ENCODE measurements at places on chromosomes 11 and 22.

DNA sequence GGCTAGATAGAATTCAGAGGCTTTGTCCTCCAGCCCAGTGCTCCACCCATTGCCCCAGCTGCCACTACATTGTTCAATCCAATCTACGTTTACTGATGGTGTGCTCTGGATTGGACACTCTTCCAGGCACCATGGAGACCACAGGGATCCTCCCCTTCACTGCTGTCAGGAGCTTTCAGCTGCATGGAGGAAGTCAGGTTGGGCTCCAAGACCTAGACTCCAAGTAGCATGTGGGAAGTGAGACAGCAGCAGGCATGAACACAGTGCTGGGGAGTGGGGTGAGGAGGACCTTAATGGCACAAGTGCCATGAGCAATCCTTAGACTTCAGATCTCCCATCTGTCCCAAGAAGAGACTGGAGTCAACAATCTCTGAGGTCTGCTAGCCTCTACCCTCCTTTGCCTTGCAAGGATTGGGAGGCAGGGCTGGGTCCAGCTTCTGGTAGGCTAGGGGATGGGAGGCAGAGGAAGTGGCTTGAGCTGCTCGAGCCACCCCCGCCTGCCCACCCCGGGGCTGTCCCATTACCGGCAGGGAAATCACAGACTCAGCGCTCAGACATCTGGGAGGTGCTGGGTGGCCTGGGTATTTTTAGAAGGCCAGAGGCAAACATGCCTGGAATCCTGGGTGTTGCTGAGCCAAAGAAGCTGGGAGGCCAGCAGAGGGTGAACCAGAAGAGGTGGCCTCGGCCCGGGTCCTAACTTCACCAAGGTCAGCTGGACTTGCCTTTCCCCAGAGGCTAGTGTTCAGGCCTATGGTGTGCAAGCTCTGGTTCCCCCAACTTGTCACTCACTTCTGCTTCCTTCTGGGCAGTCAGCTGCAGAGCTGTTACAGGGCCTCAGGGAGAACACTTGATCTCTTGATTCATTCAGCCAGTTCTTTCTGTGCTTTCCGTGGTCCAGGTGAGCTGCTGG is 15.2 kb upstream of the FCHSD2 start:
- no peak for DNase-seq

GRCh38 chr11:125987066-125987641 is 41.3 kb downstream of the VSIG10L2 start:
- no peak for DNase-seq

DNA sequence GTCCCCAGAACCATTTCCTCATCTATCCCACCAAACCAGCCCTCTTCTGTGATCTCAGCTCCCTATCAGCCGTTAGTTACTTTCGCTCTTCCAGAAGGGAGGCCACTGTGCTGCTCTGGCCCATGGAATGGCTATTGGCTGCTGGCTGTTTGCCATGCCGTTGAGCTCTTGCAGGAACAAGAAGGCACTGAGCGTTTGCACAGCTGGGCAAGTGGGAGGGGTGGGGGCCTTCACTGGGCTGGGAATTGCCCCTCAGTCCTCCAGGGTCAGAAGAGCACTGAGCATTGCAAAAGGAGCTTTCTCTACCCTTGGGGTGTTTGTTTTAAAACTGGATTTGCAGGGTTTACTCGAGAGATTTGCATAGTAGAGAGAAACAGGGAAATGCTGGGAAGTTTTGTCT is 129.0 kb upstream of the PARVA start:
- no peak for DNase-seq

DNA sequence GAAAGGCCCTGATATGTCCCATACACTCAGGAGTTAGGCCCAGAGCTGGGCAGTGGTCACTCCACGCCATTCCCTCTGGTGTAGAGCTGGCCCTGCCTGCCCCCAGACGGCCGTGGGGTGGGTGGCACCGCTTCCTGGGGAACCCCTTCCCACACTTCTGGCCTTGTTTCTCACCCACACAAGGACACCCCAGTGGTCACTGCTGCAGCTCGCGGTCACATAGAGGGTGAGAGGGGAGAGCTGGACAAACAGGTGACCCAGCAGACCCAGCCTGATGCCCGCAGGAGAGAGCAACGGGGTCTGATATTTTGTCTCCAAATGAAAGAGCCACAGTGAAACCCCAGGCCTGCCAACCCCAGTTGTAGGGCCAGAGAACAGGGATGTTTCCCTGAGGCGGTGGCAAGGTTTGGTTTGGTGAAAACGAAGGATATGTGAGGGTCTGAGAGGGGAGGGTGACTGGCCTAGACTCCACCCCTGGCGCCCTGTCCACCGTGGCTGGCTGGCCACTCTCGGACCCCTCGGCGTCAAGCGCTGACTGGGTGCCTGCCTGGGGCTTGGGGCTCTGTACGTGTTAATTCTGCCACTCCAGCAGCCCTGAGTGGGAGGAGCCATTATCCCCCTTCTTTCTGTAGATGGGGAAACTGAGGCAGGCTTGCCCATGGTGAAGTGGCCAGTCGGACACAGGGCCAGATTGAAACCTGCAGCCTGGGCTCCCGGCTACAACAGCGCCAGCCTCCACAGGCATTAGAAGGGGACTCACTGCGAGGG is 71.0 kb upstream of the PPARA start:
- no peak for DNase-seq

DNA sequence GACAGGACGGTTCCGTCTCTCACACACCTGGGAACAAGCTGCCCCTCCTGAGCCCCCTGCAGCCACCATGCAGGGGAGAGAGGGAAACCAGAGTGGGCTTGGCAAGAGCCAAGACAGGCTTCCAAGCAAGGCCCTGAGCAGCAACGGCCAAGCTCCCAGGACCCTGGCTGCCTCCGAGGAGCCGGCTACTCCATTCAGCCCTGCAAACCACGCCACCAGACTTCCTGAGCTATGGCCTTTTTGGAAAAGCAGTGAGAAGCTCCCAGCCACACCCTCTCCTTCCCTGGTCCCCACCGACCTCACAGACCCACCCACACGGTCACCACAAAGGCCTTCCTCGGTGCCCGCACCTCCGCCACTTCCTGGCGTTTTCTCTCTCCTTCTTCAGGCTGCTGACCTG is 479.0 kb downstream of the BRD1 start:
- DNase-seq: no peak

GRCh38 chr11:64268893-64269539 is 15.4 kb downstream of the BAD start:
- no peak for DNase-seq

- no peak for DNase-seq
These were observed 118.8 kb downstream of the DBX1 start for GRCh38 chr11:20041499-20041898.

DNA sequence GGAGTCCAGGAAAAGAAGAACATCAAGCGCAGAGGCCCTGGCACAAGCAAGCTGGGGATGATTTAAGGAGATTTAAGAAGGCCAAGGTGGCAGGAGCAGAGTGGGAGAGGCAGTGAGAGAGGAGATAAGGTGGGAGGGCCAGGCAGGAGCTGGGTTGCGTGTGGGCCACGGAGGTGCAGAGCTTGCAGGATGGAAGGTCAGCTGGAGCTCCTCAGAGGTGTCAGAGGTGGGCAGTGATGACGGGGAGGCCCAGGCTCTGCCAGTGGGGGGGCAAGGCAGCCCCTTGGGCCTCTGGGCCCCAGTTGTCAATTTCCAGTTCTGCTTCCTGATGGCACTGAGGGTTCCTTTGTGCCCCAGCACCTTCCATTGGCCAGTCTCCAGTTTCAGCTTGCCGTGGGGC is 6.5 kb downstream of the FRMD8 start:
- DNase-seq: no peak

DNA sequence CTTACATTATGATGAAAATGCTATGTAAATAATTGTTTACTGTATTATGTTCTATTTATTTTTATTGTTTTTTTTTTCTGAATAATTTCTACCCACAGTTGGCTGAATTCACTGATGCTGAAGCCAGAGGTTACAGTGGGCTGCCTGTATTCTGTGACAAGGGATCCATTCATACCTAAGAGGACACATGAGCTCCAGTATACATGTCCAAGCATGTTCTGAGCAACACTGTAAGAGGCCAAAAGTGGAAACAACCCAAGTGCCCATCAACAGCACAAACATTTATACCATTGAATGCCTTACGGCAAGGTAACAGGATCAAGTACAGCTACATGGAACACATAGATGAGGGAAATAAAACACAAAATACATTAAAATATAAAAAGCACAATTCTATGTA is 1.4 kb upstream of the SRSF8 start:
- DNase-seq: no peak

DNA sequence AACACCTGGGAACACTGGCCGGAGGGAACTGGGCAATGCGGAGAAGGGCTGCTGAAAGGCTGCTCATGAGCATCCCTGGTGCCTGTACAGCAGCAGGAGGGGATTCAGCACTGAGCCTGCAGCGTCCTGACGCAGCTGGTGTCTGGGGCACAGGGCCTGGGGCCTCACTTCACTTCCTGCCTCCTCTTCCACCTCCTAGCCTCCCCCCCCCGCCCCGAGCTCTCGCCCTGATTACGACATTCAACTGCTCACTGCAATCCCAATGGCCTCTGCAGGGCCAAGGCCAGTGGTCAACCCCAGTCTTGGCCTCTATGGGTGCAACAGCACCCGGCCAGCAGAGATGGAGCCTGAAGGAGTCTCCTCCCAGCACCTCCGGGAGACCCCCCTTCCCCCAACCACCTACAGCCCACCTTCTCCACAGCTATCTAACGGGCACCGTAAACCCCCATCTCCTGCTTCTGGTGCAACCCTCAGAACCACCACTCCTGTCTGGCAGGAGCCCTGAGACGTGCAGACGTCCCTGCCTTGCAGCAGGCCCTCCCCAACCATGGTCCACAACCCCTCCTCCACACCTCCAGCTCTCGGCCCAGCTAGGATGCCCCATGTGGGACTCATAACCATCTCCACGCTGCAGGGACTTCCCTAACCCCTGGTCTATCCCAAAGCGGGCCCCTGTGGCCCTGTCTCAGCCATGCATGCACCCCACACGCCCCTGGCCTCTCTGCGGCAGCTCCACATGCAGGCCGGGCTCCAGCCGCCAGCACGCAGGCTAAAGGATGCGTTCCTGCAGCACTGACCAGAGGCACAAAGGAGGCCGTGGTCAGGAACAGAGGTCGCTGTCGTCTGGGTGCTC is 38.2 kb downstream of the BRD1 start:
- no peak for DNase-seq

GRCh38 chr11:36278531-36279282 is 10.5 kb downstream of the COMMD9 start:
- DNase-seq: no peak

DNA sequence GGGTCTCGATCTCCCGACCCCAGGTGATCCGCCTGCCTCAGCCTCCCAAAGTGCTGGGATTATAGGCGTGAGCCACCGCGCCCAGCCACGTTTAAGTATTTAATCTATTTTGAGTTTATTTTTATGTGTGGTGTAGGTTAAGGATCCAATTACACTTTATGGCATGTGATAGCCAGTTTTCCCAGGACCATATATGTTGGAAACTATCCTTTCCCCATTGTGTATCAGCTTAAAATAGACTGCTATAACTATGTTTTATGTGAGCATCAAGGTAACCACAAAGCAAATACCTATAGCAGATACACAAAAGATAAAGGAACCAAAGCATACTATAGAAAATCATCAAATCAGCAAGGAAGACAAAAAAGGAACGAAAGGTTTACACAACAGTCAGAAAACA is 42.4 kb downstream of the TTC28 start:
- DNase-seq: no peak

- DNase-seq: peak; percentile 40
These were observed 74.8 kb downstream of the SIK2 start for GRCh38 chr11:111676878-111677585.
